ENCODE measurements at places on chromosomes 3 and 15.

- no peak for DNase-seq
Observed at GRCh38 chr3:50588759-50589433, 19.6 kb downstream of the HEMK1 start.

GRCh38 chr3:45249391-45249790 is 23.3 kb upstream of the TMEM158 start:
- no peak for DNase-seq

DNA sequence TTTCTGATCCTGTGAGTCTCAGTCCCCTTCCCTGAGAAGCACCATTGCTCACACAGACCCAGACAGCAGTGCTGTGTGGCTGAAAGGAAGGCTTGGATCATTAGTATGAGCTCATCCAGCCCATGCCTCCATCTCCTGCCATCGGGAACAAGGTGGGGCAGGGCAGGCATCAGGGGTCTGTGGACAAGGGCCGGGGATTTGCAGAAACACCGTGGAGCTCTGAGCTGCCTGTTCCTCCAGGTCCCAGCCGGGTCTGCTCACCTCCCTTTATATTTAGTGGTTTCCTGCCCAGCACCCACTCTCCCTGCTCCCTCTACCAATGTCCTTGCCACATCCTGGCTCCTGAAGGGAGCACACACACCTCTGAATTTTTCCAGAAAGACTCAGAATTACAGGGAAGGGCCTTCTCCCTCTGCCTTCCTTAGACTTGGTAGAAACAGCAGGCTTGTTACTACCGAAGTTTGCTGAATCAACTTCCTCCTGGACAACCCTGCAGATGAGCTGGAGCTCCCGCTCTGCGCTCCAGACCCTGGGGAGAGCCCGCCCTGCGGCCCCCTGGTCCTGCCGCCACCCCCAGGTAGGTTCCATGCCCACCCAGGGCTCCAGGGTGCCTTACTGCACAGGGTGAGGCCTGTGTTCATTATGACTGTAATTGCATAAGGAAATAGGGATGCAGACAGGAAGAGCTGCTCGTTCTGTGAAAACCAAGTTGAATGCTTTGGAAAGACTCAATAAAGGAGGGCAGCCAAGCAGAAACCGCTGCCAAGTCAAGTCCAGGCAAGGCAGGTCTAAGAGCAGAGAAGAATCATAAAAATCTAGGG is 128.1 kb downstream of the NSMCE3 start:
- no peak for DNase-seq

DNA sequence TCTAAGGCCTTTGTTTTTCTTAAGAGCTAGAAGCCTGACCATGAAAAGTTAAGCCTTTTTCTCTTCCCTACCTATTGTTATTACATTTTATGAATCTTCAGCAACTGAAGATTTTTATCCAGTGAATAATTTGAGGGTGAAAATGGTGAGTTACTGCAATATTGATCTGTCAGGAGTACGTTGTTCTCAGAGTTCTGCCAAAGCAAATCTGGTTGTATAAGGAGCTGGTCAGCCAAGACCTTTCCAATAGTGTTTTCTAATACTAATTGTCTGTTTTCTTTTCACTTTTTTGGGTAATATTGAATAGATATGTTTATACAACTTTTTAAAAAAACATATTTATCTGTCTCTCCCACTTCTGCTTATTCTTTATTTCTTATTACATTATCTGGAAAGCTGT is 15.0 kb downstream of the SPTSSB start:
- DNase-seq, result no peak

- no peak for DNase-seq
Observed at GRCh38 chr15:65032801-65033537, 3.5 kb upstream of the MTFMT start.

DNA sequence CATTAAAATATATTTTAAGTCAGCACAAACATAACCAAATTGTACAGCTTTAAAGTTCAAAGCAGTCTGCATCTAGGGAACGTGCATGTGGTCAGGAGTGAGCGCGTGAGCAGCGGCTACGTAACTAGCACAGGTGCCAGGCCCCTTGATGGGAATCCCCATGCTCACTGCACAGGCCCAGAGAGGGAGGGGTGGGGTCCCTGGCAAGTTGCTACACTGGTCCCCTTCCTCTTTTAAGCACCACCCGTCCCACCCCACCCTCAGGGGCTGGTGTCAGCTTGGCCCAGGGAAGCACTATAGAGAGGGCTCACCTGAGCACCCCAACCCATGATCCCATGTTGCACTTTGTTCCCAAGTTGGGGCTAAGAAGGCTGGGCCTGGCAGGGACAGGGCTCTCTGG is 835 bp upstream of the GMPPB start:
- no peak for DNase-seq

DNA sequence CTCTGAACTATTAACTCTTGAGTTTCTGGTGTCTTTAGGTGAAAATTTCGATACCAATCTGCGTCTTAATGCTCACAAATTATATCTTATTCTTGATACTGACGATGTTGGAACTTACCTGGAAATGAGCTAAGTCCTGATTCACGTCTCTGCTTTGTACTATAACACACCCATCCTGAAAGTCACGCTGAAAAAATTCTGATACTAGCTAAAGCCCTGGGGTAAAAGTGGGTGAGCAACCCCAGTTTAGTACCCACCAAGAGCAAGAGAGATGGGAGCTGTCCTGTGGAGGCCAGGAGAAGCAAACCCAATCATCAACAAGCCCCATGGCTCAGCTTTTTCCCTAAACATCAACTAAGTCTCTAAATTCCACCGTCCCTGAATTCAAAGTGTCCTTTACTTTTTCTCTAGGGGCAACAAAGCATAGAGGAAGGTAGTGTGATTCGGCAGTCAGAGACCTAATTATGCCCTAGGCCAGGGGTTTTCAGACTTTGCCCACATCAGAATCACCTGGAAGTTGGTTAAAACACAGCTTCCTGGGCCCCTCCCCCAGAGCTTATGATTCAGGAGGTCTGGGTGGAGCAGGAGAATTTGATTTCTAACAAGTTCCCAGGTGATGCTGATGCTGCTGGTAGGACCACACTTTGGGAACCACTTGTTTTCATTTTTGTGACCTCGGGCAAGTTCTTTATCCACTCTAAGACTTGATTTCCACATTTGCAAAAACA is 90.2 kb downstream of the OSBPL10 start:
- DNase-seq, result no peak

- DNase-seq, result no peak
Observed at GRCh38 chr3:125062904-125063618, 7.3 kb upstream of the HEG1 start.

- no peak for DNase-seq
Observed at GRCh38 chr3:180283251-180283650, 246.5 kb upstream of the PEX5L start.

DNA sequence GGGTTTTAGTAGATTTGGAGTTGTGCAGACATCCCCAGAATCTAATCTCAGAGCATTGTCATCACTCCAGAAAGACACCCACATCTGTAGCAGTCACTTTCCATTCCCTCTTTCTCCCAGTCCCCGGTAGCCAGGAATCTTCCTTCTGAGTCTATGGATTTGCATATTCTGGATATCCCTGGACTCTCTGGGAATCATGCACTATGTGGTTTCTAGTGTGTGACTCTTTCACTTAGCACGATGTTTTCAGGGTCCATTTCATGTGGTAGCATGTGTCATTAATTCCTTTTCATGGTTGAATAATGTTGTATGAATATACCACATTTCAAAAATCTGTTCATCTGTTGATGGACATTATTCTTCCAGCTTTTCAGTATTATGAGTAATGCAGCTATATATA is 29.3 kb downstream of the FBLN2 start:
- DNase-seq, result no peak

DNA sequence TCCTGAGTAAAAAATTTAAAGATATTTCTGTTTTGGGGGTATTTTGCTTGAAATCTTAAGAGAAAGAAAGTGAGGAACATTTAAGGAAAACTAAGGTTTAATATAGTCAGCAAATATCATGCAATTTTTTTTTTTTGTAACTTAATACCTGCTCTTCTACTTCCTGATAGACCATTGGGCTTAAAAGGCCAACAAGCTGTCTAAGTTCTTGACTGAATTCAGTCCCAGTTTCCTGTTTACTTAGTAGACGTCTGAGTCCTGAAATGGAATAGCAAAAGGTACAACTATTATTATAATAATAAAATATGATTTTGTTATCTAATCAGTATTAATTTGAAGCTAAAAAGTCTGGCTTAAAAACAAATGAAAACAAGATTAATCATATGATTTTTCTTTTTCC is 37.9 kb downstream of the IQCB1 start:
- DNase-seq, result no peak

- DNase-seq, result no peak
Observed at GRCh38 chr15:41873711-41874110, 20.1 kb downstream of the SPTBN5 start.

GRCh38 chr3:188979669-188980310 is 192.0 kb upstream of the TPRG1 start:
- no peak for DNase-seq

- DNase-seq, result no peak
Observed at GRCh38 chr15:93072011-93072410, 17.0 kb downstream of the RGMA start.

GRCh38 chr3:29385046-29385830 is 104.4 kb downstream of the RBMS3 start:
- DNase-seq, result no peak
